ENCODE measurements at places on chromosomes 5 and 9.

DNA sequence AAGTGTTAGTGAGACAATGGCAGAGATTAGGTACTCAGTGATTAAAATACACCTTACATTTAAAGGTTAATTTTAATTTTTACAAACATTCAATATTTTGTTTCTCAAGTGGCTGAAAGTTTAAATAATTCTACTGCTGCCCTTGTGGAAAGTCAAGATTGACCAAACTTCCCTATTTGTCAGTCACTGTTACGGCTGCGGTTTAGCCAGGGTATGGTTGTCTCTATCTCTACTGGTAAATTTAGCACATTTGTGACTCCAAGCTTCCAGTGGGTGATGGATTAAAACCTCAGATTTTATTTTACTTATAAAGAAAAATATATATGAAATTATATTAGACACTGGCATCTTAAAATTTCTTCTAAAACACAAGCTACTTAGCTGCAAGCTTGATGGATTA, 368.4 kb downstream of the CDH18 start:
- DNase-seq: no peak

DNA sequence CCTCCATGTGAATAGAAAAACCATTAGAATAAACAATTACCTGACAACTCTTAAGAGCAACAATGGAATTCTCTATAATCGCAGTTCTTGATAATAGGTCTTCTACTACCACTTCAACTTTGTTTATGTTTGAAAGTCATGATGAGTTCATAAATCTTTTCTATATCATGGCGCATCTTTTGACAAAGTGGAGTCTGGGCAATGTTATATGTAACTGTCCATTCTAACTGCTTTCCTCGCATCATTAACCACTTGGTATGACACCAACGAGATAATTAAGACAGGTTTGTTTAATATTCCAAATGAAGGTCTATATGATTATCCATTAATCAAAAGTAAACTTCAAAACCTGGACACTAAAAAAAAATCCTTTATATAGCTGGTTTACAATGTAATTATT, 272.0 kb downstream of the DENND1A start:
- no peak for DNase-seq

DNA sequence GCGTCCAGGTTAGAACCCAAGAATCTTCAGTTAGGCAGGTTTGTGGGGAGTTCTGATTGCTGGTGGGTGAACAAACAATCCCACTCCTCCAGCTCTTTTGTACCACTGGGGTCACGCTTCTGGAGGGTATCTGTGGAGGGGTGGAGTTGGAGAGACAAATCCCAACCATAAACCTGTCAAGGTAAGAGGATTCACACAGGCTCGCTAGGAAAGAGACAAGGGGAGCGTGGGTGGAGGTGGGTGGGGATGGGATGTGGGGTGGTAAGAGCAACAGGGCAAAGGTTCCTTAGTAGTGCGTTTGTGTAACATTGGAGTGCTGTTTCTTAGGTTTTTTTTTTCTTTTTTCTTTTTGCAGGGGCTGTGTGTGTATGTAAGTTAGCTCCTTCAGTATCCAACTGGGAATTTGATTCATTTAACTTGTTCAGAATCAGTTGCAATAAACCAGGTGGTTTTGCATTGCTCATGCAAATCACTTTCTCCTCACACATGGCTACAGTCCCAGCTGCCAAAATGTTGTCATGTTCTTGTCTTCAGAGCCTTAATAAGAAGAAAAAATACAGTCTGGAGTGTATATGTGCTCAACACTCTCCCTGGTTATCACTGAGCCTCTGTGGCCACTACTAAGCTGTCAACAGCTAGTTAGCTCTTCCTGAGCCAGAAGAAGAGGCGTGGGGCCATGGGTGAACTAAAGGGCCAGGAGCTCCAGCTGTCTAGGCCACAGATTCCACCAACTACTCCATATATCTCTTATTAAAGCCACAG, 164.0 kb upstream of the RAD23B start:
- DNase-seq: no peak

GRCh38 chr9:78144663-78145377, 91.1 kb upstream of the CEP78 start:
- no peak for DNase-seq

GRCh38 chr5:73446631-73447529, 1.7 kb downstream of the FOXD1 start:
- no peak for DNase-seq

DNA sequence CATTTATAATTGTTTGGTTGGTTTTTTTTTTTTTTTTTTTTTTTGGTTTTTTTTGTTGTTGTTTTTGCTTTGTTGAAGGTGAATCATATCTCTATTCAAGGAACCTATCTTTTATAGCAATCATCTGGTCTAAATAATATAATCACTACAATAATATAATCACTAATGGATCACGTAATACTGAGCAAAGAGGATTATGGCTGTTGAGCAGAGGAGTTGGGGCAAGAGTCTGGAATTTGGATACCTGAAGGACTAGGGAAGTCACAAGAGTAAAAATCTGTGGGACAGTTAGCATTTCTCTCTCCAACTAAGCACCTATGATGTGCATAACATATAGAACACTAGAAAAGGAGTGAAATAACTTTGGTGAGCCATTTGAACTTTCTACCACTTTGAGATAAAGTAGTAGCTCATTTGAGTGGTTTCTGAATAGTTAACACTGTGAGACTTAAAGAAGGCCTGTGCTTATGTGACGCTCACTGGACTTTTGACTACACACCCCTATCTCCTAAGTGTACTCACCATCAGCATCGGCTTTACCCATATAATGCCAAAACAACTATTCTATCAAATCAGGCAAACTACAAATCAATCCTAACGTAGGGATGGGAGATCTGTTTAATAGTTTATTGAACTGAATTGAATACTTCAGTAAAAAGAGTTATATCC, 564.9 kb upstream of the TUSC1 start:
- no peak for DNase-seq

DNA sequence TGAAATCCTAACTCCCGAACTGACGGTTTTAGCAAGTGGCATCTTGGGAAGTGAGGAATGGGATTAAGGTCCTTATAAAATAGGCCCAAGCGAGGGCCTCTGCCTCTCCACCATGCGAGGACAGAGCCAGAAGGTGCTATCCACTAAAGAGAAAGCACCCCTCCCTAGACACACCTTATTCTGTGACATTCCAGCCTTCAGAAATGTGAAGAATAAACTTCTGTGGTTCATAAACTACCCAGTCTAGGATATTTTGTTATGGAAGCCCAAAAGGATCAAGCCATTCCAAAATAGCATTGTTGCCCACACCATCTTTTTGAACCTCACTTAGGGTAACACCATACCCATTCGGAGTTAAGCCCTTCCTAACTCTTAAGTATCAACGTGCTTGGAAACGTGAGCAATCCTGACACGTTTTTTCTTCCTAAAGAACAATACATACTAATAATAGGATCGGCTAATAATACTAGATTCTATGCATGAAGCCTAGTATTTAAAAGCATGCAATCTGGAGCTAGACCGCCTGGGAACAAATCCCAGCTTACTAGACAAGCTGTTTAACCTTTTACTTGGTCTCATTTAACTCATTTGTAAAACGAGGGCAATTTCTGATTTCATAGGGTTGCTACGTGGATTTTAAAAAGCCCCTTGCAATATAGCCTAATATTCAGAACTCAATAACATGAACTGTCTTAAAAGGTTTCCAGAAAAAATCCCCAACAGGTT, 1.1 kb upstream of the SMC2 start:
- no peak for DNase-seq

DNA sequence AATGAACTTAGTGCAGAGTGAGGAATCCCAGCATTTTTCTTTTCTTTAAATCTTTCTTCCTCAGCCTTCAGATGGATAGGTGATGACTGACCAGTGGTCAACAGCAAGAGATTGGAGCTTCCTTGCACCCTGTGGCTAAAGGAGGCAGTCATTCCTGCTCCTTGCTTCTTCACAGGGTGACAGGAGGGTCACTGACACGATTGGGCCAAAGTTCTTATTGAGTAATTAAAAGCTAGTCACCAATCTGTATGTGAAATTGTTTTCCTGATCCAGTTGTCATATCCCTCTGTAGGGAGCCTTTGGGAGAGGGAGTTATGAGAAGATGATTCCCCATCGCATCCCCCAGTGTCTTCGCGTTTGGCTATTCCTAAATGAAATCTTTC, 85.2 kb downstream of the CMYA5 start:
- DNase-seq: no peak

- no peak for DNase-seq
Observed at GRCh38 chr5:178460598-178460997, 129.6 kb downstream of the COL23A1 start.

DNA sequence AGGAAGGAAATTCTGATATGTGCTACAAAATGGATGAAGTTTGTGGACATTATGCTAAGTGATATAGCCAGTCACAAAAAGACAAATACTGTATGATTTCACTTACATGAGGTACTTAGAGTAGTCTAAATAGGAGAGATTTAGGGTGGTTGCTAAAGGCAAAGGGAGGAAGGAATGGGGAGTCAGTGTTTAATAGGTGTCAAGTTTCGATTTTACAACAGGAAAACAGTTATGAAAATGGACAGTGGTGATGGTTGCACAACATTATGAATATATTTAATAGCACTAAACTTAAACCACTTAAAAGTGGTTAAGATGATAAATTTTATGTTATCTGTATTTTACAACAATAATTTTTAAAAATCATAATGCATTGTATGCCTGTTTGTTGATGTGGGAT, 40.4 kb upstream of the ECM2 start:
- no peak for DNase-seq

GRCh38 chr9:91944711-91945110, 5.3 kb downstream of the ROR2 start:
- no peak for DNase-seq

- no peak for DNase-seq
Observed at GRCh38 chr9:22040760-22041159, 31.7 kb upstream of the CDKN2B start.
